Activated CD4-positive, alpha-beta T cell treated with anti-CD3 and anti-CD28 coated beads, Interleukin-2, amount 10 ng/mL, durations not matched to agents 7 days and 5 days (primary cell): ENCODE measurements at places on chromosomes 6 and 20. TPM values are rescaled to one million over a fixed set of nuclear protein-coding genes. Genes with fewer than 3 reads are reported as not detected.

DNA sequence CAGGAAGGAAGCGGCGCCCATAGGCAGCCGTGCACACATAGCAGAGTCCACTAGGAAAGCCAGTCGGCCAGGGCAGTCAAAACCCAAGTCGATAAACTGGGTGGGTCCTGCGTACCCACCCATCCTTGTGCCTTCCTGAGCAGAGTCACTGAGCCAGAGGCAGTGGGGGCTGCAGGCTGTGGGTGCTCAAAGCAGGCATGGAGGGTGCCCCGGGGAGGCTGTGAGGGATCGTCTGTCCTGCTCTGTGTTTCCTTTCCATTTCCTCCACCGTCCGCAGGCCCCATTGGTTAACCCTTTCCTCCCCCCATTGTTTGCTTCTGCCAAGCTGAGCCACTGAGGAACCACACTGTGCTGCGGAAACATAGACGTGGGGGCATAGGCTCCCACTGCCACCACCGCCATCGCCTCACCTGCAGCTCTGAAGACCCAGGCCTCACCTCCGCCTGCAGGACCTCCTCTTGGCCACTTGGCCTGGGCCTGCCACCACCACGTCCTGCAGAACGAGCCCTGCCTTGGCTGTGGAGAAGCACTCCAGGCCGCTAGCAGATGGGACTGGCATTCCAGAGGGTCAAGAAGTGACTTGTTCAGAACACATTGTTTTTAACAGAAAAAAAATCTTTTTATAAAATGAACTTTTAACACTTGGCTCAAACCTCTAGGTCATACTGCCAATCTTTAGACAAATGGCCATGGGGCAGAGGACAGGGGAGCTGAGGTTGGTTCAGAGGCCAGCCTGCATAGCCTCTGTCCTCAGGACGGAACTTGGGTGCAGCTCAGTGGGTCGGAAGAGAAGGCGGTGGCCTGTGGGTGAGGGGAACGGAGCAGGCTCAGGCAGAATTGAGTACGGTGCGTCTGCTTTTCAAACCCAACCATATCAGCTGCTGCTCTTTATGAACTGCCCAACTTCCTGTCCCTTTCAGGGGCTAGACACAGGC is 52.6 kb downstream of the TCP11 start:
- no peak for DNase-seq
- H3K36me3 ChIP-seq = no peaks in the 10 kb centered on the region
- H3K27ac ChIP-seq = no peak overlapping the region
- no peaks in the 10 kb centered on the region for H3K27me3 ChIP-seq
- H3K4me1 ChIP-seq = no peaks in the 10 kb centered on the region

GRCh38 chr20:5390720-5391119 is 74.0 kb upstream of the PROKR2 start:
- H3K36me3 ChIP-seq = no peaks in the 10 kb centered on the region
- H3K27ac ChIP-seq = no peak overlapping the region
- no peak overlapping the region for H3K4me3 ChIP-seq
- no peak for DNase-seq
- H3K27me3 ChIP-seq = peaks cover 19% of the 10 kb centered on the region

ALDH5A1 gene
- 3.6 TPM for total RNA-seq

- no peaks in the 10 kb centered on the region for H3K27me3 ChIP-seq
- DNase-seq = no peak
- H3K4me3 ChIP-seq = no peak overlapping the region
- H3K27ac ChIP-seq = no peak overlapping the region
Observed at GRCh38 chr6:65199683-65200082, 507.3 kb downstream of the EYS start.

DNA sequence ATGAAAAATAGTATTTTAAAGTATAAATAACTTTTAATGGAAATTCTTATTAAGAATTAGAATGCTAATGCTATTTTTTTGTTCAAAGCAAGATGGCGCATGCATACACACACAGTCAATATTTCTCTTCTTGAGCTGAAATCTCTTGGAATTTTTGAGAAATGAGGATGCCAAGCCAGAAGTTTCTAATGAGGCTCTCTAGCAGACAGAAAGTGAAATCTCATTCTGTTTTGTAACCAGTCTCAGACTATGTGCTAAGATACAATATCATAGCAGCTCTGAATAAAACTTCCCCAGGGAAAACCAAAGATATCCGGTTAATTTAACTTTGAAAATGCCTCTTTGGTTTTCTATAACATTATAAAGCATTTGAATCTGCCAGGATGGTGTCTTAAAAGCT is 97.2 kb upstream of the HDAC2 start:
- peaks cover 13% of the 10 kb centered on the region for H3K27me3 ChIP-seq
- H3K36me3 ChIP-seq = no peaks in the 10 kb centered on the region
- H3K27ac ChIP-seq = no peak overlapping the region
- DNase-seq = no peak
- no peak overlapping the region for H3K4me3 ChIP-seq
- no peaks in the 10 kb centered on the region for H3K4me1 ChIP-seq

GRCh38 chr6:41334482-41335040 is 847 bp upstream of the NCR2 start:
- no peak overlapping the region for H3K4me3 ChIP-seq
- H3K27ac ChIP-seq = peak overlapping the region; percentile 54
- peaks cover 40% of the 10 kb centered on the region for H3K4me1 ChIP-seq

LY6G6C gene
- not detected for total RNA-seq

- no peak overlapping the region for H3K4me3 ChIP-seq
- DNase-seq = no peak
- H3K27ac ChIP-seq = no peak overlapping the region
- H3K4me1 ChIP-seq = peaks cover 7% of the 10 kb centered on the region
- H3K36me3 ChIP-seq = no peaks in the 10 kb centered on the region
Observed at GRCh38 chr6:167146135-167146534, 11.6 kb downstream of the GPR31 start.

GRCh38 chr6:34558172-34558714 is 2.1 kb upstream of the SPDEF start:
- no peak overlapping the region for H3K4me3 ChIP-seq
- H3K27me3 ChIP-seq = no peaks in the 10 kb centered on the region
- H3K4me1 ChIP-seq = peaks cover 17% of the 10 kb centered on the region
- no peak overlapping the region for H3K27ac ChIP-seq
- no peak for DNase-seq
- H3K36me3 ChIP-seq = no peaks in the 10 kb centered on the region

DNA sequence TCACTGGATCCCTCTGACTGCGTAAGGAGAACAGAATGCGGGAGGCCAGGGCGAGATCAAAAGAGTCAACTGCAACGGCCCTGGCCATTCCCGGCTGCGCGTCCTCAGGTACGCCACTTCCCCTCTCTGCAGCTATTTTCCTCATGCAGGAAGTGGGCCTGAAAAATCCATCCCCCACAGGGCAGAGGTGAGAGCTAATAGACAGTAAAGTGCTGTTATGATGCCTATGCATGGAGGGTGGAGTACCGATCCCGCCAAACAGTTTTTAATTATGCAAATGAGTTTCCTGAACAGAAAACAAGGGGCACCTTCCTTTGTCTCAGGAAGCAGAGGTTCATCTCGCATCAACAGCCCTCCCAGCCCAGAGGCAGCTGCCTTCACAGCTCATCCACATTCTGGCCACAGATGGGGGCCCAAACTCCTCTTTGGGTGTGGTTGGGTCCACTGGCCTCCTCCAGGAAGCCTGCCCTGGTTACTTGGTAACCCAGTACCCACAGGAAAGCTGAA is 9.3 kb downstream of the PREX1 start:
- H3K27me3 ChIP-seq = no peaks in the 10 kb centered on the region
- H3K27ac ChIP-seq = peak overlapping the region; percentile 87
- H3K4me3 ChIP-seq = peak overlapping the region; percentile 48
- DNase-seq = peak; percentile 52
- peaks cover 71% of the 10 kb centered on the region for H3K36me3 ChIP-seq

BPI gene
- not detected for total RNA-seq

- DNase-seq = no peak
- H3K4me1 ChIP-seq = no peaks in the 10 kb centered on the region
- H3K27me3 ChIP-seq = no peaks in the 10 kb centered on the region
- no peak overlapping the region for H3K4me3 ChIP-seq
- no peak overlapping the region for H3K27ac ChIP-seq
Observed at GRCh38 chr6:38215651-38216311, 396.3 kb downstream of the ZFAND3 start.

DNA sequence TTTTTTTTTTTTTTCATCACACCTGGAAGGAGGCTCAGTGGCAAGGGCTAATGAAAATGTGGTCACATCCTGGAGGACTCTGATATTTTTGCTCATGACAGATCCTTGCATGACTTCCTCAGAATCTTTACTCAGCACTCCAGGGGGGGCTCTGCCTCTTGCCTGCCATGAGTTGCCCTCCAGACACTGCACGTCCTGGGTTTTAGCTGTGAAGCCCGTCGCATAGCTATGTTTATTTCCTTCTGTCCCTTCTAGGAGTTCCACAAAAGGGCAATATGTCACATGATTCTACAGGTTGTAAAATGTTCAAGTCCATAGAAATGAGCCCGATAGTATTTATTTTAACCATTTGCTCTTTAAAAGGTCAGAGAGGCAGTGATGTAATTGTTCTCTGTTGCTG is 18.2 kb downstream of the MAS1 start:
- no peak overlapping the region for H3K27ac ChIP-seq
- H3K27me3 ChIP-seq = peaks cover 19% of the 10 kb centered on the region
- no peak for DNase-seq
- H3K36me3 ChIP-seq = no peaks in the 10 kb centered on the region

GRCh38 chr6:6221787-6222535 is 98.5 kb downstream of the F13A1 start:
- H3K27me3 ChIP-seq = peaks cover 8% of the 10 kb centered on the region
- H3K4me3 ChIP-seq = no peak overlapping the region
- H3K36me3 ChIP-seq = no peaks in the 10 kb centered on the region
- no peak for DNase-seq
- H3K4me1 ChIP-seq = no peaks in the 10 kb centered on the region

OOEP gene
- 1.5 TPM for total RNA-seq

GRCh38 chr20:2890742-2891141 is 17.5 kb downstream of the PTPRA start:
- H3K4me3 ChIP-seq = no peak overlapping the region
- no peaks in the 10 kb centered on the region for H3K27me3 ChIP-seq
- peaks cover 22% of the 10 kb centered on the region for H3K36me3 ChIP-seq
- DNase-seq = no peak
- H3K4me1 ChIP-seq = peaks cover 26% of the 10 kb centered on the region
- no peak overlapping the region for H3K27ac ChIP-seq

HAO1 gene
- not detected for total RNA-seq

DNA sequence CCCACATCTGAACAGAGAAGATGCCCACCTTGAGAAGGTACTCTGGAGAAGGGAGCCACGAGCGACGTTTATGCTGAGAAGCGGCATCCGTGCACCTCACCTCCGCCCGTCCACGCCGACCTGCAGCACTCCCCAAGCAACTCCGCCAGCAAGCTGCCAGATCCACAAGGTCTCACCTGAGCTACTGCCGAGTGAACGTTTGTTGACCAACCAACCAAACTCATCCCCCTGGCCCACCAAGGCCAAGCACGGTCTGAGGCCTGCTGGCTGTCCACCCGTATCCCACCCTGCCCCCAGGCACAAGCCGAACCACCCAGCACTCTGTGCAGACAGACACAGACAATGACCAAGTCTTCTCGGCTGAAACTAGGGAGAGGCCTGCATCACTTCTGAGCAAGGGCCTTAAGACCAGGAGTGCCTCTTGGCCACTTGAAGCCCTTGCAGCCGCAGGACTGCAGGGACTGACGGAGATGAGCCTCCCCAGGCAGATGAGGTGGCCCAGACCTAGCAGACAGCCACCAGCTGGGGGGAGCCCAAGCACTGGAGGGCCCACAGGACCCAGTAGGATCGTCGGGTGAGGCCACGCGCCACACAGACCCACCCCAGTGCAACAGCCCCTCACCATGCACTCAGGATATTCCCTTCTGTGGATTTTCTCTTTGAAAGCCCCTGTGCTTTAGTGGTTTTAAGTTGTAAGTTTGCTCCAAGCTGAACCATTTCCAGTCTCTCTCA is 12.1 kb downstream of the TAF4 start:
- H3K27me3 ChIP-seq = no peaks in the 10 kb centered on the region
- H3K36me3 ChIP-seq = peaks cover 3% of the 10 kb centered on the region
- peaks cover 26% of the 10 kb centered on the region for H3K4me1 ChIP-seq
